ENCODE measurements at places on chromosomes 13 and 19.

- no peak for DNase-seq
Measured at GRCh38 chr19:49879243-49879963, 1.9 kb downstream of the TBC1D17 start.

DNA sequence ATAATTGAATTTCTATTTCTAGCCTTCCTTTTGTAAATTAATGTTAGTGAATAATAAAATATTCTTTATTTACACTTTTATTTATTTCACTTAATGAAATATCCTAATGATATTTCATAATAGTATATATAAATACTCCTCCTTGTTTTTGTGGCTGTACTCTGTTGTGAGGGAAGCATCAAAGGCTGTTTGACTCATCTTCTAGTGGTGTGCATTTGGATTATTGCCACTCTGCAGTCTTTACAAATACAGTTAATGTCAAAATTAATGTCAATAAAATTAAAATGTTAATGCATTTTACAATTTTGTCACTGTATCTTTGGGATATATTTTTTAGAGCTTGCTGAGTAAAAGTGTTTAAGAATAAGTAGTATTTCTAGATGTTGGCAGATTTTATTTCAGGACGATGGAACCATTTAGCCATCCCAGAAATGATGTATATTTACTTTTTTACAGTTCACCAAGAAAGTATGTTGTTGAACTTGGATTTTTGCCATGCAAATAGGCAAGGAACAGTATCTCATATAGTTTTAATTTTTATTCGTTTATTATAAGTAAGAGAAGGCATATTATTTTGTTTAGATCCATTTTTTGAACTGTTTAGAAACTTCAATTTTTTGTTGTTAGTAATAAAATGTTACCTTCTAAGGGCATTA, 281.2 kb upstream of the SLITRK6 start:
- DNase-seq, result no peak

DNA sequence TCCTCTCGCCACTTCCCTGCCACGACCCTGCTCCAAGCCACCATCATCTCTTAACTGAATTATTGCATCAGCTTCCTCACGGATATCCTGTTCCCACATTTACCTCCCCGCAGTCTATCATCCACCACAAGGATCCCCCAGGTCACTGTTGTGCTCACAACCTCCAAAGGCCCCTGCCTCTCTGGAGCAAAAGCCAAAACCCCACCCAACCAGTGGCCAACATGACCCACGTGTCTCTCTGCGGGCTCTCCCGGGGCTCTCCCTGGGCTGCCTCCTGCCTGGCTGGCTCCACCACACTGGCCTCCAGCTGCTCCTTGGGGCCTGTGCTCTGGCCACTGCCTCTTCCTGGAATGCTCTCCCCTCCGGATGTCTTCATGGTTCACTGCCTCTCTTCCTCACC, 809.3 kb downstream of the UQCRFS1 start:
- no peak for DNase-seq

- peak; percentile 71 for DNase-seq
Measured at GRCh38 chr13:44470638-44471562, 97.3 kb downstream of the SERP2 start.

- no peak for DNase-seq
Measured at GRCh38 chr13:39960191-39960590, 304.7 kb downstream of the COG6 start.

GRCh38 chr19:16017138-16017490, 59.2 kb upstream of the TPM4 start:
- no peak for DNase-seq

DNA sequence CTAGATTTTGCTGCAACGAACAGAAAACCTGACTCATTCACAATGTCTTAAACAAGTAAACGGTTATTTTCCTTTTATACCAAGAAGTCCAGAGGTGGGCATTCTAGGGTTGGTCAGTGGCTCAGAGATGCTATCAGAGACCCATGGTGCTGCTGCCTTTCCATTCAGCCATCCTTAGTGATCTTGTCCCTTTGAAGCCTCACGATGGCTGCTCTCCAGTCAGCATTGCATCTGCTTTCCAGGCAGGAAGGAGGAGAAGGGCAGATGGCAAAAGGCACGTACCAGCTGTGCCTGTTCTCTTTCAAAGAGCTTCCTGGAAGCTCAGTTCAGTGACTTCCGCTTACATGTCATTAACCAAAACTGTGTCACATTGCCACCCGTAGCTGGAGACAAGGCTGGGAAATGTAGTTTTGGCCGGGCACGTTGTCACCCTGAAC, 30.1 kb downstream of the WDFY2 start:
- peak; percentile 62 for DNase-seq

DNA sequence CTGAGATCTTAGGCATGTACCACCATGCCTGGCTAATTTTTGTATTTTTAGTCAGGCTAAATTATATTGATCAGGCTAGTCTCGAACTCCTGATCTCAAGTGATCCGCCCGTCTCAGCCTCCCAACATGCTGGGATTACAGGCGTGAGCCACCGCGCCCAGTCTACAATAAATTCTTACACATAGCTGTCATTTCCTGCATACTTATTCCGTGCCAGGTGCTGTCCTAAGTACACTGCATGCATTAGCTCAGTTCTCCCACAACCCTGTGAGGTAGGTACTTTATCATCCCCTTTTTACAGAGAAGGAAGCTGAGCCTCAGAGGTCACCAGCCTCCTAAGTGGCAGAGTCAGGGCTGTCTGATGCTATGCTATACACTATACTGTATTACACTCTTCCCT, 7.2 kb upstream of the RHPN2 start:
- DNase-seq, result no peak

DNA sequence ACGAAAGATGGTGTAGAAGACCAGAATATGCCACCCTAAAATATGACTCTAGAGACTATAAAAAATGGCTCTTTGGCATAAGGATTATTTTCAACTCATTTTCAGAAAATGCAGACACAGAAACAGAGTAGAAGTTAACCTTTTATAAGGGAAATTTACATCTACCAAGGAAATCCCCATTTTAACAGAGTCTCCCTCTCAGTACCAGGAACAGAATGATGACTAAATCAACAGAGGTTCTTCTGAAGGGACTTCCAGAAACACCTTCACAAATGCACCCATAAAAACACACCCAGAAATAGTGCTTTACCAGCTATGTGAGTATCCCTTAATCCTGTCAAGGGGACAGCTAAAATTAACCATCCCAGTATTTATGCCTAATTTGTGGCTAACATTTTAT, 29.1 kb downstream of the PLPP2 start:
- DNase-seq, result no peak

DNA sequence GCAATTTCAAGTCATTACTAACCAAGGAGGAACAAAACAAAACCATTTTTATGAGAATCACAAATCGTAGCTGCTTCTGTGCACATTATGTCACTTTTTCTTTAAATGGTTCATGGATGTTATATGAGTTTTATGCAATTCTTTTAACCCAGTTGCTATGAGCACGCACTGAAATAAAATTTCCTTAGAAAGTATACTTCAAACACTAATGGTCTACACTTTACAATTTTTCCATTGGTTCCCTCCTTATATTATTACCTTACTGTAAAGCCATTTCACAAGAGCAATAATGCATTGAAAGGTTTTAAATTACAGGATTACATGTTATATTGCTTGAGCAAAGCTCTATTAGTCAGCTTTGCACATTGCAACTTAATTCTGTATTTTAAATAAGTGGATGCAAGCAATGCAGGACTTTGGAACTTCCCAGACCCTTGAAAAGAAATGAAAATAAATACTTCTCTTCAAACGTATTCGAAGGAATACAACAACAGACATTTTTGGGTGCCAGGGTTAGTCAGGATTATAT, 318.7 kb downstream of the PCDH9 start:
- no peak for DNase-seq

DNA sequence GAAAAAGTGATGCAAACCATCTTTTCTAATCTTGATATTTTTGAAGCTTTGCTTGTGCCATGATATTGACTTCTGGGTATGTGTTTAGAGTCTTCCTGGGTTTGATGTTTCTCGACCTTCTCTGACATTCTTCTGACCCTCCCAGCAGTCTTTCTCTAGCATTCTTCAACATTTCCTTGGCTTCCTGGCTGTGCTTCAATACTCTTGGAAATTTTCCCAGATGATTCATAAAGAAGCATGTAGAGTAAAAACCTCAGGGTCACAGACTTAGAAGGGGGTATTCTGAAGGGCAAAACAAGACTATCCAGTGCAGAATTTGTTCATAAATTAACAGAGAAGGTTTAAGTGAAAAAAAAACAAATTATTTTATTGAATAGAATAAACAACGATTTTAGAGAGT, 946.3 kb upstream of the PCDH9 start:
- no peak for DNase-seq

GRCh38 chr13:109384491-109385241, 401.7 kb downstream of the IRS2 start:
- DNase-seq, result no peak

DNA sequence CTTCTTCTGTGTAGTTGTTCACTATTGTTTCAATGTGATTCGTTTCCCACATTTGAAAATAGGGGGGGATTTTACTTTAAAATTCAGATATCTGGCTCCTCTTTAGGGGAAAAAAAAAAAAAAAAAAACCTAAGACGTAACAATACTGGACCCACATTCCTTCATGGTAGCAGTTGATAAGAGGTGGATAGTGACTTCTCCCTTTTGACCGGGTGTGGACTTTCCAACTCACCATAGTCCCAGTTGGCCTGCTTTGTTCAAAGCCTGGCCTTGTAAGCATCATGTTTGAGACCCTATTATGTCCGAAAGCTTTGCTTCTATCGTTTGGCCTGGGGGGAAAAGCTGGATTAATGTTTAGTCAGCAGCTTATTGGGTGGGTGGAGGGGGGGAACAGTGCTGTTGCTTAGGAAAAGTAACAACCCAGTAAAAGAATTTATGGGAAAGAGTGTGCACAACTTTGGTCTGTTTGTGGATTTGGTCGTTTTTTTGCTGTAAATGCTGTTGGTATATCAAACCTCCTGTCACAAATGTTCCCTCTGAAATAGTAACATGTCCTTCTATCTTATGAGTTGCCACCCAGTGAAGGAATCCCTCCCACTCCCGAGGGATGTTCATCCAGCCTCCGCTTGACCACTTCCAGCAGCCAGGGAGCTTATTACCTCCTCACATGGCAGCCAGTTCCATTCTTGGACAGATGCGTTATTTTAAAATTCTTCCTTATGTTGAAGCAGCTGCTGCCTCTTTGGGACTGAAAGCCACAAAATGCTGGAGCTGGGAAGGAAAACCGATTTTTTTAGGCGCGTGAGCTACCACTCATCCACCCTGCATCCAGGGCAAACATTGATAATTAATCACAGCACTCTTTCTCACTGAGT, 10.4 kb downstream of the SAMD4B start:
- DNase-seq, result no peak

DNA sequence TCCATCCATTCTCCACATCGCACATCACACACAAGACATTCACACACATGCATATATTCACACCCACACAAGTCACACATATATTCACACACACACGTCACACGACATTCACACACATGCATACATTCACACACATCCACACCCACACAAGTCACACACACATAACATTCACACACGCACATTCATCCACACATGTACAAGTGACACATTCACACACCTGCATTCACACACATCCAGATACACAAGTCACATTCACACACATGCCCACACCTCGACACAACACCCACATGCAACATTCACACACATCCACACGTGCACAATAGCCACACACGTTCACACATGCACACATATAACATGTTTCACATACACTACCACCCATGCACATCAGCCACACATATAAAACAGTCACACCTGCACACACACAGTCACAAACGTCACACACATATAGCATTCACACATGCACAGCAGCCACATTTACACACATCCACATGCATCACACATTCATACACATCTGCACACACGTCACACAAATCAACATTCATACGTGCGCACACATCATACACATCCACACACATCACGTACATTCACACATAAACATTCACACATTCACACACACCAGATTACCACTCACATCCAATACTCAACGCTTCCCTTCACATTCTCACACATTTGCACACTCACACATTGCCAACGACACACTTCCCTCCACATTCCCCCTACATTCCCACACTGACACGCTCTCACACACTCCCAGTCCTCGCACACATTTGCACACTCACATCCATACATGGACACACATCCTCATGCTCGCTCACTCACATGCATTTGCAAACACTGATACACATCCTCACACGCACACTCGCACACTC, 41.0 kb downstream of the ANKRD10 start:
- no peak for DNase-seq

DNA sequence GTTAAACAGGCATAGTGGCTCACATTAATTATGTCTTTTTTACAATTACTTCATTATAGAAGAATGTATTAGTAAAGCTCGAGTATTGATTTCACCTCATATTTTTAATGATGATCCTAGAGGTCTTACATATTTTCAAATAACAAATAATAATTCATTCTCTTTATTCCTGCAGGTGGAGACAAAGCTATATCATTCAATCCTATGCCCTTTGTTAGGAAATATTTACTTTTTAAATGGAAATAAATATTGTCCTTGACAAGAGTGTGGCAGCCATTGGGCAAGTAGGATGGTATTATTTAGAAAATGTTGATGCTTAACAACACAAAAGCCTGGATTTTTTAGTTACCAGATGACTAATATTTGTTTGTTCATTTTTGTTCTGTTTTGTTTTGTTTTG, 127.6 kb downstream of the COG6 start:
- DNase-seq, result peak; percentile 11

DNA sequence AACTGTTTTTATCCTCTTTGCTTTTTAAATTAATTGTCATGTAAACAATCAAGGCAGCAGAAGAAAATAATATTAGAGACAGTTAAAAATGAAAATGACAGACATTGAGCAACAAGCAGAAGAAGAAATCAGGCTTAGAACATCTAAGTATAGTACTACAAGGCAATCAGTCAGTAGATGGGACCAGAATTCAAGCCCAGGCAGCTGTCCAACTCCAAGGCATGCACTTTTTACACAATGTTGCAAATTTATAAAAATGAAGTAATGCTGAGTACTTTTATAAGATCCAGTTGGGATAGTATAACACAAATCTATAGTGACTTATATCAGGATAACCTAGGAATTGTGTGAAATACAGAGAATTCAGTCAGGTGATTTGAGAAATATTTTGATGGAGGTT, 2815.8 kb downstream of the PCDH9 start:
- DNase-seq, result no peak

GRCh38 chr19:52941941-52942385, 18.7 kb upstream of the ZNF888 start:
- DNase-seq, result peak; percentile 25

DNA sequence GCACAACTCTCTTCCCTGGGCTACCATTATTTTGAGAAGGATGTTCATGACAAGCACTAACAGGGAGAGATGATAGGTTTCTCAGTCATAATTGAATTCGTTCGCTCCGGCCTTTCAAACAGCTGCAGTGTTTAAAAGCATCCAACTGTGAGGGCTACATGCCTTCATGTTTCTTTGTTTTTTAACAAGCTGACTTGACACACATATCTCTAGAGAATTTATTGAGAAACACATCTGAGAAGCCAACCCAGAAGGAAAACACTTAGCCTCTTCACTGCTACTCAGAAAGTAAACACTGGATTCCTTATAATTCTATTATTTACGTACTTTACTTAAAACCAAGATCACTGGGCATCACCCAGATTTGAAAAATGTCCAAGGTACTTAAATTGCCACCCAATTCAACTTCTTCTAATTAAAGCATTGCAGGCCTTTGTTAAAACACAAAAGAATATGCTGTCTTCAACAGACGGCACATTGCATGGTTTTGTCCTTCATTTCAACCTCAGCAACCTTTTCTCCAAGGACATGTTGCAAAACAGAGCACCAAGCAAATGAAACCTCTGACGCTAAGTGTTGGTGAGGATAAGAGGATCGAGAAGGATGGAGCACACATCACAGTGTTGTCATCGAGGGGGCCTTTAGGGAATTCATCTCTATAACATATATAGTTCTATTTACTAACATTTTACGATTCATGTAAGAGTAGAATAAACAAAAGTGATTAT, 75.8 kb downstream of the TBC1D4 start:
- DNase-seq, result no peak

All from common myeloid progenitor, CD34-positive (primary cell).